Activated CD8-positive, alpha-beta memory T cell treated with anti-CD3 and anti-CD28 coated beads for 1 hour (primary cell): ENCODE measurements at places on chromosomes 2 and 18.

DNA sequence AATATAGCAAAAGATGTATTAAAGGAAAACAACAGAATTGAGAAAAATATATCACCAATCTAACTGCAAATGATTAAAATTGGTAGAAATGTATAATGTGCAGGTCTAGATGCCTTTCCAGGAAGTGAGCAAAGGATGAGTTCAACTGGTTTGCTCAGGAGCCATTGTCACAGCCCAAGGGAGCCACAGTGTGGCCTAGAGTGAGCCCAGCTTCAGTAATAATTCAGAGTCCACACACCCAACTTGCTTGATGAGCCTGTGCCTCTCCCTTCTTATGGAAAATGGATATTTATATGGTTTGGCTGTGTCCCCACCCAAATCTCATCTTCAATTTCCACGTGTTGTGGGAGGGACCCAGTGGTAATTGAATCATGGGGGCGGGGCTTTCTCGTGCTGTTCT lies 92.2 kb upstream of the ASAP2 start:
- no peak for DNase-seq

GRCh38 chr2:127818794-127819425 lies 7.9 kb upstream of the WDR33 start:
- DNase-seq: no peak

- no peak for DNase-seq
Measured at GRCh38 chr2:6896930-6897759, 19.6 kb downstream of the RSAD2 start.

GRCh38 chr18:77205769-77206168 lies 43.9 kb upstream of the GALR1 start:
- no peak for DNase-seq

DNA sequence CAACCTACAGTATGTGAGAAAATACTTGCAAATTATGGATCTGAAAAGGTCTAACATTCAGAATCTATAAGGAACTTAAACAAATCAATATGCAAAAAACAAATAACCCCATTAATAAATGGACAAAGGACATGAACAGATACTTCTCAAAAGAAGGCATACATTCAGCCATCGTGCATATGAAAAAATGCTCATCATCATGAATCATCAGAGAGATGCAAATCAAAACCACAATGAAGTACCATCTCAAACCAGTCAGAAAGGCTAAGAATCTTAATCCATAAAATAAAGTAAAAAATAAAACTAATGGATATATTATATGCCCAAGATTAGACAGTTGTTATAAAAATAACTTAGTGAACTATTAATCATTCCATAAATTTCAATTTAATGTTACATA lies 154.0 kb downstream of the CALCRL start:
- no peak for DNase-seq

DNA sequence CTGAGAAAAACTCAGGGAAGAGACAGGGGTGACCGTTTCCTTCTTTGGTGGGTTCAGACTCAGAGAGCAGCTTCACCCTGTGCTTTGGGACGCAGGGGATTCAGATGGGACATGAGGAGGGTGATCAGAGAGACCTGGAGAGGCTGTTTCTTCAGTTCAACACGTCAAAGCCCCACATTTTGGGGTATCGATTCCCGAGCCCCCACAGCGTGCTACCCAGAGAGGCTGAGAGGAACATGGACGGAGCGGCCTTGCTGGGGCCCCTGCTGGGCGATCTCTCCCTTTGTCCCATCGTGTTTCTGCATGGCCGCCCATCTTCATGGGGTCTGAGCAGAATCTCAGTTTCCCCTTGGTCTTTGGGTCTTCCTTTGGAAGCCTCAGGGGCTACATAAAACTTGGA lies 38.2 kb upstream of the PXDN start:
- DNase-seq: no peak

GRCh38 chr18:58578835-58579560 lies 49.9 kb downstream of the ALPK2 start:
- no peak for DNase-seq

DNA sequence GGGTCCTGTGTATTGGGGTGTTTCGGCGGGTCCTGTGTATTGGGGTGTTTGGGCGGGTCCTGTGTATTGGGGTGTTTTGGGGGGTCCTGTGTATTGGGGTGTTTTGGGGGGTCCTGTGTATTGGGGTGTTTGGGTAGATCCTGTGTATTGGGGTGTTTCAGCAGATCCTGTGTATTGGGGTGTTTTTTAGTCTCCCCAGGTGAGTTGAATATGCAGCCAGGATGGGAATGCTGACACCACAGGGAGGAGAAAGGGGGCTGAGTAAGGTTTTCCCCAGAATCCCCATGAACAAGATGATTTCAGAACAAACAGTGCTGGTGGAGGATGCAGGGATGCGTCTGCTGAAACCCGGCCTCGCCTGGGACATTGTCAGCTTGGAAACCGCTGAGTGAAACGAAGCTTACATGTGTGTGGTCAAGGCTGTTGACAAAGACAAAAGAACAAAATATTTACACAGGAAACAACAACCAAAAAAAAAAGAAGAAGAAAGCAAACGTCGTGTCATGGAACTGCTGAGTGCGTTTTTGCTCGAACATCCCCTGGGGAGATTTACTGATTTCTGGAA lies 88.5 kb upstream of the ODC1 start:
- DNase-seq: no peak

GRCh38 chr18:45237343-45238098 lies 377.8 kb upstream of the SLC14A2 start:
- no peak for DNase-seq

DNA sequence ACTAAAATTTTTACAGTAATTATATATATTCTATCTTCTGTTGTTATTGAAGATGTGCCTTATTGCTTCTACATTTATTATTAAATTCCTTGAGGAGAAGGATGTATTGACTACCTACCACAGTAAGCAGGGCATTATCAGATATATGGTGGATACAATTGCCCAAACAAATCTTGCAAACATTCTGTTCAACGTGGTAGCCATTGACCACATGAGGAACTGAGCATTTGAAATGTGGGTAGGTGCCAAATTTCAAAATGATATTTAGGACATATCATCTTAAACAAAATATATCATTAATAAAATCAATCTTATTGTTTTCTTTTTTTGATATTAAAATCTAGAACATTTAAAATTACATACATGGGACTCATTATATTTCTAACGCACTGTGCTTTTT lies 11.1 kb downstream of the SCN3A start:
- no peak for DNase-seq

DNA sequence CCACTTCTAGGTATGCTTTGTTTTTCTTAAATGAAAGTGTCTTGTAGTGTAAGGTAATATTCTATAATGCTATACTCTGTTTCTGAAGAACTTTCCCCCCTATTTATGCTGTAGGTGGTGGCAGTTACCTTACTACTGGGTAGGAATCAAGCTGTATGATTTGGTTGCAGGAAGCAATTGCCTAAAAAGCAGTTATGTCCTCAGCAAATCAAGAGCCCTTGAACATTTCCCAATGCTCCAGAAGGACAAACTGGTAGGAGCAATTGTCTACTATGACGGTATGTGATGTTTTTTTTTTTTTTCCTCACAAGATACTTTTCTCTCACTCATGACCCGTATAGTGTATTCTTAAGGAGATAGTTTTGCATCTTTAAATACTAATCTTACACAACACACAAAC lies 77.0 kb downstream of the GPD2 start:
- no peak for DNase-seq

- DNase-seq: no peak
Measured at GRCh38 chr2:225466891-225467604, 67.5 kb downstream of the NYAP2 start.

DNA sequence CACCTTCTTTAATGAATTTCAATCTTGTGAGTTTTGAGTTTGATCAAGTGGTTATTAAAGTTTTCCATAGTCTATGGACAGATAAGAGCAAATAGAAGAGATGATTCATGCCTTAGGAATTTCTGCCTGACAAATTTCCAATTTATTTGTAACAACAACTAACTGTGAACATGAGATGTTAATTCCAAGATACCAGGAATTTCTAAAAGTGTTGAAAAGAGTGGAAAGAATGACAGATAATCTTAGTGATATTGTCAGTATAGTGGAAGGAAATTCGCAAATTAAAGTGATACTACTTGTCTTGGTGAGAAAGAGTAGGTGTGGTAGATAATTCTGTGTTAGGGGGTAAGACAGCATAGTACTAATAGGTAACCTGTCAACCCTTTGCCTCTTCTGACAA lies 82.4 kb downstream of the AGPS start:
- DNase-seq: no peak

GRCh38 chr2:96325884-96326255 lies 753 bp downstream of the ITPRIPL1 start:
- DNase-seq: no peak

GRCh38 chr2:17156086-17156485 lies 362.2 kb downstream of the RAD51AP2 start:
- DNase-seq: no peak

- DNase-seq: no peak
Measured at GRCh38 chr18:12478269-12479047, 70.7 kb downstream of the PRELID3A start.

GRCh38 chr2:136212426-136213378 lies 94.8 kb upstream of the CXCR4 start:
- no peak for DNase-seq

DNA sequence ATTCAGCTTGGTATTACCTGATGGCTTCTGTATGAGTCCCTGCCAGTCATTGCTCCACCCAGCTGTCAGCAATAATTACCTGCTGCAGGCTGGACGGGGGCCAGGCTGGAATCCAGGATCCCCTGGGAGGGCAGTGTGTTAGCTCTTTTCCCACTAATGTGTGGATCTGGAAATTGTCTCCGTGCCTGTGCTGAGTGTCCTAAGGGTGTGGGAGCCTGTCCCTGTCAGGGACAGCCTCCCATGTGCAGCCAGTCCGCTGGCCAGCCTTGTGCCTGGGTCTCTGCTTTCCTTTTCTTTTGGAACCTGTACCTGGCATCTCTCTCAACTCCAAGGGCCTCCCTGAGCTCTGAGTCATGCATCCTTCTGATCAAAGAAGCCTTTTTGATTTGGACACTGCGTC lies 107.2 kb upstream of the SPRED2 start:
- DNase-seq: no peak

DNA sequence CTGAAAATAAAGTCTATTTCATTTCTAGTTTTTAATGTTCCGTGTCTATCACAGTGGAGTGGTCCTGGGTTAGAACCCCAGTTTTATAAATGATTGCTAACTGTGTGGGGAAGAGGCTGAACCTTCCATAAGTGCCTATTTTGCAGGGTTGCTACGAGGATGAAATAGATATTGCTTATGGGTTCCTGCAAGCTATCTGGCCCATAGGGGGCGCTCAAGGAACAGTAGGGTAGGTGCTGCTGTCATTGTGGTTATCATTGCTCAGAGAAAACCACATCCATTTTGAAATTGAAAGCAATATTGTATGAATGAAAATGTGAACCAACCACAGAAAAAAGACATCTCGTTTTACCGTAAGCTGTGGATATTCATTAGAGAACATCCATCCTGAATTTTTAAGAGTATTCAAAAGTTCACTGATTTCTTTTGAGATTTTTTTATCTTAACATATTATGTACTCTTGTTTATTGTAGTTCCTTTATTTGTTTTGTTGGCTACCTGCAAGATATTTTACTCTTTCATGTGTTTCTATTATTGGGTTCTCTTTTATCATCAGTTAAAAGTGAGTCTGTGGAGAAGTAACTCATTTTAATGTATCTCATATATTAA lies 261.6 kb downstream of the NAPG start:
- peak; percentile 32 for DNase-seq

DNA sequence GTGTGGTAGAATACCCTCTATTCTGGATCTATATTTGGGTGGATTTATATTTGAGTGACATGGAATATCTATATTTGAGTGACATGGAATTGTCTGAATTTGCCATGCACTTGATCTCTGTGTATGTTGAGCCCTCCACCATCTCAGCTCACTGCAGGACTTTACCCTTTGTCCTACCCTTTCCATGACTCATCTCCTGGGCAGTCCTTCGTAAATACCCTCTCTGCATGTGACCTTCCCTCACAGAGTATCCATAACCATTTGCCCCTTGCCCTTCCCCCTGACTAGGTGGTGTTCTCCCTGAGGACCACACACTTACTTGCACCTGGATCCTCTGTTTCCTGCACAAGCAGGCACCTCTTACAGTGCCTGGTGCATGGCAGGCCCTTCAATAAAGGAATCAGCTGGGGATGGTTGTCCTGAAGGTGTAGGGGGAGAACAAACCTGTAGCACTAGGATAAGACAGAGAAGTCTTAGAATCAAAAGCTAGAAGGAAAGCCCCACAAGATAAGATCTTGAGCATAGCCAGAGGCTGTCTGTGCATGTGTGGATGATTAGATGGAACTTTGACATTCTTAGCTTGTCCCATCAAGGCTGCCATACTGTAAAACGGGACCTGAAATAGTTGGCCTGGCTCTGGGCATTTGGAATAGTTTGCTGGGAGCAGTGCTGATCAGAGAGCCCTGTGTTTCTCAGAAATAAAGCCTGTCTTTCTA lies 230.4 kb downstream of the FHOD3 start:
- no peak for DNase-seq

- no peak for DNase-seq
Measured at GRCh38 chr18:49875783-49876182, 62.5 kb upstream of the ACAA2 start.

GRCh38 chr2:230905448-230906421 lies 19.3 kb downstream of the GPR55 start:
- DNase-seq: peak; percentile 80

DNA sequence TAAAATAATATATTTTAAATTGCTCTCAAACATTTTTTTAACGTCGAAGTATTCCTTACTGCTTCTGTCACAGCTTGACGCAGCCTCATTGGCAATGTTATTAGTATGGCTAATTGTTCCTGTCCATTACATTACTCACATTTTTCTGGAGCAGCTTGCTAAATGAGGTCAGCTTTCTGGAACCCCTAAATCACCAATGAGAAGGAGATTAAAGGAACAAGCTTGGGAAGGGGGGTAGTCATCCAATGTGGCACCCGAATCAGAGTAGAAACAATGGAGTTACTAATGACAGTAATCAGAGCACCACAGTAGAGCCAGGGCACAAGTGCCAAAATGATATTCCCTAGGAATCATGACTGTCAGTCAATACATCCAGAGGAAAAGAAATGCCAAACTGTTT lies 5.1 kb downstream of the NEUROD1 start:
- no peak for DNase-seq
